ENCODE measurements at places on chromosomes 5 and 9.

DNA sequence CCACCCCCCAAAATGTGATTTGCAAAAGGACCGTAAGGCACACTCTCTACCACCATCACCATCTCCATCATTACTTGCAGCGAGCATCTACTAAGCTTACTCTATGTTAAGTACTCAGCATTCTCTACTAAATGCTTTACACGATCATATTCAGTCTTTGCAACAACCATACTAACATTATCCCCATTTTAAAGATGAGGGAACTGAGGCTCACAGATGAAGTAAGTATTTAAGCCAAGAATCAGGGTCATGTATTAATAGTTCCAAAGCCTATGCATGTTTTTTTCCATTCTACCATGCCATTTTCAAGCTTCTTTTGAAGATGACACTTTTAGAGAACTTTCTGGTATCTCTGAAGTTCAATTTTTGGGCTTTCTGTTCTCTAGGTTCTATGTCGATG lies 121.7 kb upstream of the ANKRD55 start:
- DNase-seq: no peak

- DNase-seq: no peak
Observed at GRCh38 chr5:35879096-35879495, 22.4 kb downstream of the IL7R start.

DNA sequence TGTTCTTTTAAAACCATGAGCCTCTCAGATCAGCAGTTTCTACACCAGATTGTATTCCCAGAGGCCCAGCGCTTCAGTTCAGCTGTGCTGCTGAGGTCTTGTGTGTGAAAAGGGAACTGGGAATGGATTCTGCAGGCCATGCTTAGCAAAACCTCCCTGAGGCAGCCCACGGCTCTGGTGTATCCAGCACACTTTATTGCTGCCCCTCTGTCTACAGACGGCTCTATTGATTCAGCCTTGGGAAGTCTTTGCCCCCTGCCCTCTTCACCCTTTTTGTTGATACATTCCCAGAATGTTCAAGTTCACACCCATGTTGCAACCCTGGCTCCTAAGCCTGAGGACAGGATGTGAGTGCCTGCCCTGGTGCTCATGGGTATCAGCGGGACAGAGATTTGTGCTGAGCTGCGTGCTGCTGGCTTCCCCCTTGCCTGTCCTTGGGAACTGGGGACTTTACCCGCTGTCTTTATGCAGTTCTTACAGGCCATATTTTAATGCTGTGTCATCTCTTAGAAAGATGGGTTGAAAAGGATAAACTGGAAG lies 37.3 kb downstream of the ARHGAP26 start:
- DNase-seq: no peak

DNA sequence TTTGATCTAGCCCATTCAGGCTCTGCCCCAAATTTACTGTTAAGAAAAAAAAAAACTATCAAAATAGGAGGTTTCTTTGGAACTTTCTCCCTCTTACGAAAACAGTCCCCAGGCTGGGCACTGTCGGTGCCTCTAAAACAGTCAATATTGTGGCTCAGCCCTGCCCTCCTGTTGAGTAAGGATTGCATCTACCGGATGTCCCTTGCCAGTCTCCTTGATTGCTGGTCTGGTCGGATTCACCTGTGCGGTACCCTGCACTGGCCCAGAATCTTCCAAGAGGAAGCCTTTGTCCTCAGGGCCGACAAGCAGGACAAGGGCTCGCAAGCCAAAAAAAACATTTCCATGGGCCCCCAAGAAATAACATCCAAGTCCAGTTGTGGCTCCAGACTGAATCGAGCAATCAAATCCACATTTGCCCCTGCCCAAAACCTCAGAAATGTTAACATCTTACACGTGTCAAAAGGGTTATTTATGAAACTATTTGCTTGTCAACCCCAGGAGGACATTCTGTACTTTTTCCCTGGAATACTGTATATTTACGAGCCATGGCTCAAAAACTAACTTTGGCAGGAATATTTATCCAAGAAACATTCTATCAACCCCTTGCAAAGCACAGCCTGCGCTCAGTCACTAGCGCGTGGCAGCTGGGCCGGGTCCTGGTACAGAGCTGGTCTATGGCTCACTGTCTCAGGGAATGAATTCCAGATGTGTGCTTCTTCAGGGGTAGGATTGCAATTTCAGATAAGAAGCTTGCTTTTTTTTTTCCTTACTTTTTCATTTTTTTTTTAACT lies 129.2 kb upstream of the ADRA1B start:
- no peak for DNase-seq

DNA sequence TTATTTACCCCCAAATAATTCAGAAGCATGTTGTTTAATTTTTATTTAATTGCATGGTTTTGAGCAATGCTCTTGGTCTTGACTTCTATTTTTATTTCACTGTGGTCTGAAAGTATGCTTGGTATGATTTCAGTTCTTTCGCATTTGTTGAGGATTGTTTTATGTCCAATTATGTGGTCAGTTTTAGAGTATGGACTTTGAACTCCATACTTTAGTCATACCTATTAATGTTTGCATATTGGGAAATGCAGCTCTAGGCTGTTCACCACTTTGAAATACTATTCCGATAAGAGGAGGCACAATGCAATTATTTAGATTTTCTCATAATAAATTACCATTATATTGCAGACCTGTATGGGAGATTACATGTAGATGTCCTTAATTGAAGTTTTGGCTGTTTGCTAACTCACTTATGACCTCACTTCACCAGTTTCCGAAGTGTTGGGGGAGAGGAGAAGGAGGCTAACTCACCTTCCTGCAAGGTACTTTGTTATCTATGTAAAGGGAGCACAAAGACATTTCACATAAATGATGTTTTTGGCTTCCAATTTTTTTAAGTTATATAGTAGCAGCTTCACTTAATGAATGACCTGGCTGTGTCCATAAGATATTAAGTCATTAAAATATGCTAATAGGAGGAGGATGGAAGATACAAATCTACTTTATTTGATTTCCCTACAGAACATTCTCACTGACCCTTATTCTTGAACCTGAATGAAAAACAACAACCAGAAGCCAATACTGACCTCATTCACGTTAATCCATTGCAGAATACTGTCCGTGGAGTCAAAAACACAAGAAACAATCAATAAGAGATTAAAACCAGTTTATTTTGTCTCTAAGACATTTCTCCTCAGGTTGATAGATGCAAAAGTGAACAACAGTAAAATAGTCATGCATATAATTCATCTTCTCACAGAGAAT lies 970.3 kb upstream of the ARRDC3 start:
- DNase-seq: no peak

- DNase-seq: no peak
Observed at GRCh38 chr5:81896764-81897163, 75.1 kb upstream of the ATG10 start.

DNA sequence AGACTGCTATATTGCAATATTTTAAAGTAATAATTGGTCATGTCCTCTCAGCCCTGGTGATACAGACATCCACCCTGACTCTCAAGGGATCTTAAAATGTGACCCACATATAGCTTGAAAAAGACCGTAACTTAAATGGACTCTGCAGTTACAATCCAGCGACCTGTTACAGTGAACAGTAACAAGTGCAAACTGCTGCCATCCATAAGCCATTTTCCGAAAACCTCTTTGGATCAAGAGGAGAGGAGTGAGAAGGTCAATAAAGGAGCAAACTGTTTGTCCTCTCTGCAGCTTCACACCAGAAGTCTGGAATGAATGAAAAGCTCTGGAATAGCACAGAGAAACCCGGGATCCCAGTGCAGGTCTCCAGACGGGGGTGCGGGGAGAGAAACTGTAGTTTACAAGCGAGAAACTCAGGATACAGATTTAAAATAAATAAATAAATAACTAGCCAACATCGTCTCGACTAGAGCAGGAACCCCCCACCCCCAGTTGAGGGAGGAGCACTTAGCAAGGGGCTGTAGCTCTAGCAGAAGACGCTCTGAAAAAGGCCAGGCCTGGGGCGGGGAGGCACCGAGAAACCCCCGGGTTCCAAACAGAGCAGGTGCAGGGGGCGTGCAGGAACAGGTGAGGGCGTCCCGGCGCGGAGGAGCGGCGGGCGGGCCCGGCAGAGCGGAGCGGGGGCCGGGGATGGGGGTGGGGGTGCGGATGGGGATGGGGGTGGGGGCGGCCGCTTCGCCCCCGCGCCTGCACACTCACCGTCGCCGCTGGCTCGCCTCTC lies 572 bp downstream of the ZDHHC21 start:
- DNase-seq: peak; percentile 17

GRCh38 chr9:120303519-120303918 lies 276.4 kb downstream of the CDK5RAP2 start:
- DNase-seq: no peak

DNA sequence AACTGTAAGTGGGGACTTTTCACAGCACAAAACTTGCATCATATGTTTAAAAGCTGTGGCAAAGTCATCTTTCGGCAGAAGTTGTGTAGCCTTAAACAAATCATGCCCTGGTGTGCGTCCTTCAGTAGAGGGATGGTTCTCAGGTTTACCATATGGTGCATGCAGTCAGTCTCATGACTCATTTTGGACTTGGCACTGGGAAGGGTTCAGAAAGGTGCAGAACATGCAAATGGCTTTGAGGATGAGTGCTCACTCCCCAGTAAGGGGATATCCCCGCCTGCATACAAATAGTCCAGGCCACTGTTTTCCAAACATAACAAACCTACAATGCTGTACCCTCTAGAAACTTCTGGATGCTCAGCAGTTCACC lies 260.3 kb downstream of the NDUFS4 start:
- no peak for DNase-seq

Measured in amygdala (tissue), 56 donors.